ENCODE measurements at places on chromosomes 7 and 10.

- no peak for DNase-seq
Measured at GRCh38 chr10:79136236-79137005, 67.7 kb downstream of the ZMIZ1 start.

DNA sequence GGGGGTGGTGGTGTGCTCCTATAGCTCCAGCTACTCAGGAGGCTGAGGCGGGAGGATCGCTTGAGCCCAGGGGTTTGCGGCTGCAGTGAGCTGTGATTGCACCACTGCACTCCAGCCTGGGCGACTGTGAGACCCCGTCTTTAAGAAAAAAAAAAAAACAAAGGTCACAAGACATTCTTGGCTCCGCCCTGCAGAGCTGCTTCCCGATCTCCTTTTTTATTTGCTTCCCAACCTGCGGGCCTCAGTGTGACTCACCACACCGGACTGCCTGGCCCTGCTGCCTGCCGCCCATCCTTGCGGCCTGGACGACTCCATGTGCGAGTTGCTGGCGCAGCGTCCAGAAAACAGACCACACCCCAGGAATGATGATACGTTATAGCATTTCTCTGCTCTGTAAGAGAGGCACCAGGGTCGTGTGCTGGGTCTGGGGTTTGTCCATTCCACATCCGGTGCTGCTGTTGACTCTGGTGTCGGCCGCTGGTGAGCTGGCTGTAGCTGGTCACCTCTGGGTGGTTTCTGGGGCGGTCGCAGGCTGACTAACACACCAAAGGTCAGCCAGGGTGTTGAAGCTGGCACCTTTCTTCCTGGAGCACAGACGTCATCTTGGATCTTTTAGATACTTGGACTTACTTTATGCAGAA lies 123.6 kb downstream of the TCF7L2 start:
- no peak for DNase-seq

GRCh38 chr7:147818317-147818716 lies 772.2 kb upstream of the C7orf33 start:
- DNase-seq = no peak

DNA sequence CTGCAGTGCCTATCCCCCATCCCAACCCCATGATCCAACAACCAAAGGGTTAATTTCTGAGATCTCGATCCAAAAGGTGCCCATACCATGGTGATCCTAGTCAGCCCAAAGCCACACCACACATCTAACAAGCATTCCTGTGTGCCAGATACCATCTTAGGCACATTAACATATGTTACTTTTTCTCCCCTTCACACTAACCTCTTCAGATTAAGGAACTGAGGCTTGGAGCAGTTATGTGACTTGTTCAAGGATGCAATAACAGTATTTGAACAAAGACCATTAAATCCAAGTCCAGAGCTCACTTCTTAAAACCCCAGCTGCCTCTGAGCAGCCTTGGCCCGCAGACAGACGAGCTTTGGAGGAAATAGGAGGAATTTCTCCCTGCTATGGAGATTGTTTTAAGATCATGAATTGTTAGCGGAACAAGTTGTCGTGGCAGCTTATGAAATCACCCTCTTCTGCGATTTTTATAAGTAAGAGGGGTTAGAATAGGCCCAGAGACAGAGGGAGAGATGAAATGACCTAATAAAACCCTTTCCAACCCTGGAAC lies 327.2 kb downstream of the KCNMA1 start:
- no peak for DNase-seq

- no peak for DNase-seq
Measured at GRCh38 chr10:63711361-63711760, 190.2 kb downstream of the REEP3 start.

DNA sequence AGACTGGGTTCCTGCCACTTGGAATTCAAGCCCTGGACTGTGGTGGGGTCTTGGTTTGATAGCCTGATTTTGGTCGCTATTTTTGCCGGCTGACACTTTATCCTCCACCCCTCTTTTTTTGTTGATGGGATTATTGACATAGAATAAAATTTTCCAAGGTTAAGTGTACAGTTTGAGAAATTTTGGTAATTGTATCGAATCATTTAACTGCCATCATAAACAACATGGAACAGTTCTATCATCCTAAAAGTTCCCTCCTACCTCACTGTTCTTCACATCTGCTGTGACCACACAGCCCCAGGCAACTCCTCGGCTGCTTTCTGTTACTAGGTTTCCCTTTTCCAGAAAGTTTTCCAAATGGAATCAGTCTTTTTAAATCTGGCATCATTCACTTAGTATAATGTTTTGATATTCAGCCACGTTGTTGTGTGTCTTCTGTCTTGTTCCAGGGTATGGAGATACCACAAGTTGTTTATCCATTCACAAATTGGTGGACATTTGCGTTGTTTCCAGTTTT lies 50.6 kb upstream of the STEAP1B start:
- no peak for DNase-seq

- DNase-seq = no peak
Measured at GRCh38 chr7:132752431-132752830, 176.2 kb upstream of the PLXNA4 start.

DNA sequence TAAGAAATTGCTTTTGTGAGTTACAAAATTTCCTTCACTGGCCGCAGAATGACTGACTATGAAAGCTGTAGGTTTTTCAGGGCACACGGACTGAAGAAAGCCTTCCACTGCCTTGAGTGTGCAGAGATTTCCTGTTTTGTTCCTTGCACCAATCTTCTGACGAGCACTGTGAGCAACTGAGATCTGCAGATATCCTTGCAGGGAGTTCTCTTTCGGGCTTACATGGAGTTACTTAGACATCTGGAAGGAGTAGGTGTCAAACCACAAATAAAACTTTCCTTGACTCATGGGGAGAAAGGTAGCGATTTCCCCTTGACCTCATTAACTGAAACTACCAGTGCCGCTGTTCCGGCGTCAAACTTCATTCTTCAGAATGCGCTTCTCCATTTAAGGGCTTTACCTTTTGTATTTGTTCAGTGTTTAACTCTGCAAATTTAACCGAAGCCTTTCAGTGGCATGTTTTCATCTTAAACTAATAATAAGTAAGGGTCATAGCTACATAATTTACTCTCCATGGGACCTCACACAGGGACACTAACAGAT lies 1175.3 kb downstream of the GATA3 start:
- no peak for DNase-seq

- DNase-seq = no peak
Measured at GRCh38 chr10:45417746-45418145, 43.7 kb downstream of the ALOX5 start.

DNA sequence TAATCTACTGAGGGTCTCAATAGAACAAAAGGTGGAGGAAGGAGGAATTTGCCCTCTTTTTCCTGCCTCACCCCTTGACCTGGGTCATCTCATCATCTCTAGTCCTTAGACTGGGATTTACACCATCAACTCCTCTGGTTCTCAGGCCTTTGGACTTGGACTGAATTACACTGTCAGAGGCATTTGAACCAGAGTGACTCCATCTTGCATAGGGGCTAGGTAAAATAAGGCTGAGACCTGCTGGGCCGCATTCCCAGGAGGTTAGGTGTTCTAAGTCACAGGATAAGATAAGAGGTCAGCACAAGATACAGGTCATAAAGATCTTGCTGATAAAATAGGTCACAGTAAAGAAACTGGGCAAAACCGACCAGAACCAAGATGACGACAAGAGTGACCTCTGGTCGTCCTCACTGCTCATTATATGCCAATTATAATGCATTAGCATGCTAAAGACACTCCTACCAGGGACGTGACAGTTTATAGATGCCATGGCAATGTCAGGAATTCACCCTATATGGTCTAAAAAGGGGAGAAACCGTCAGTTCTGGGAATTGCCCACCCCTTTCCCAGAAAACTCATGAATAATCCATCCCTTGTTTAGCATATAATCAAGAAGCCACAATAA lies 84.0 kb downstream of the C1GALT1 start:
- DNase-seq = no peak

DNA sequence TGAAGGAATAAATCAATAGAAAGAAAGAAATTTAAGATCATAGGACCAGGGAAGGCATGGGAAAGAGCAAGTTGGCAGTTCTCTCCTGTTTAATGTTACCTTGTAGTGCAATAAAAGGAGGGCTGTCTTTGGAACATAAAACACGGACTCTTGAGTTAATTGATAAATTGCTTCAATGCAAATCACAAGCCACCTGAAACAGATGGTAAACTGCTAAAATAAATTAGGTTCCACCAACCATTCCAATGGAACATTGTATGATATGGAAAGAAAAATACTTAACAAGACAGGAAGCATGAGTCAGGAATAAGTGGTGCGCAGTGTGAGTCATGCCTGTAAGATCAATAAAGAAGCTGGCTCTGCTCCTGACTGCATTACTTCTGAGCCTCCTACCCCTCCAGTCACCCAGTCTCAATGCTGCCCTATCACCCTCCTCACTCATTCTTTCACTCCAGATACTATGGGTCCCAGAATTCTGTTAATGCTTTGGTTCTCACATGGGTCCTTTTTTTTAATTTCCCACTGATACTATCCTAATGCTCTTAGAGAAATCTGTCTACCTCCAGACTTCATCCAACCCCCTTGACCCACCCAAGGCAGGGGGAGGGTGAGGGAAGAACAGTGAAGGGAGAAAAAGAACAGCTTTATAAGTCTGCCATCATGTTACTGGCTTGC lies 78.9 kb downstream of the LRRC17 start:
- DNase-seq = no peak

DNA sequence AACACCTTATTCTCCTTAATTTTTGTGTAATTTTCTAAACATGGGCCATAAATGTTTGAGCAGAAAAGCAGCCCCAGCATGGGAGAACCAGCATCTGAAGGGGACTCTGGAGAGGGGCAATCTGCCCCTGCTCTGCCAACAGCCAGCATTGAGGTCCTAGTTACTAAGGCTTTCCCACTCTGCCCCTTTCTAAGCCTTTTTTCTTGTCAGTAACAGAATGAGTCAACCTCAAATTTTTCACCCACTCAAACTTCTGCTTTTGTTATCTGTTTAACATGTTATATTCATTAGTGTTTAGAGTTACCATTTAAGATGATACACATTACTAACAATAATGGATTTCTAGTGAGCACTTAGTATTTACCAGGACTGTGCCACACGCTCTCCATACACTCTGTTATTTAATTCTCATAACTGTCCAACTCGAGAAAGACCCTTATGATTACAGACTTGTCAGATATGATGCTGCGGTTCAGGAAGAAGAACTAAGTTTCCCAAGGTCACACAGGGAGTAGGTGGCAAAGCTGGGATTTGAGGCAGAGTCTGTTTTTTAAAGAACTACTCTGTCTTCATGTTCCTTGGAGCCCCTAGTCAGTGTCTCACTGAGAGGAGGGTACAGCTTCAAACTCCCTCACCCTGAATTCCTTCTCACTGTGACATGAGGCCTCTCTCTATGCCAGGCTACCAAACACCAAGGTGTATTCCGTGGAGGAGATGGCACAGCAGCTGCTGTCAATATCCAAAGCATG lies 19.9 kb upstream of the GPAM start:
- DNase-seq = no peak

DNA sequence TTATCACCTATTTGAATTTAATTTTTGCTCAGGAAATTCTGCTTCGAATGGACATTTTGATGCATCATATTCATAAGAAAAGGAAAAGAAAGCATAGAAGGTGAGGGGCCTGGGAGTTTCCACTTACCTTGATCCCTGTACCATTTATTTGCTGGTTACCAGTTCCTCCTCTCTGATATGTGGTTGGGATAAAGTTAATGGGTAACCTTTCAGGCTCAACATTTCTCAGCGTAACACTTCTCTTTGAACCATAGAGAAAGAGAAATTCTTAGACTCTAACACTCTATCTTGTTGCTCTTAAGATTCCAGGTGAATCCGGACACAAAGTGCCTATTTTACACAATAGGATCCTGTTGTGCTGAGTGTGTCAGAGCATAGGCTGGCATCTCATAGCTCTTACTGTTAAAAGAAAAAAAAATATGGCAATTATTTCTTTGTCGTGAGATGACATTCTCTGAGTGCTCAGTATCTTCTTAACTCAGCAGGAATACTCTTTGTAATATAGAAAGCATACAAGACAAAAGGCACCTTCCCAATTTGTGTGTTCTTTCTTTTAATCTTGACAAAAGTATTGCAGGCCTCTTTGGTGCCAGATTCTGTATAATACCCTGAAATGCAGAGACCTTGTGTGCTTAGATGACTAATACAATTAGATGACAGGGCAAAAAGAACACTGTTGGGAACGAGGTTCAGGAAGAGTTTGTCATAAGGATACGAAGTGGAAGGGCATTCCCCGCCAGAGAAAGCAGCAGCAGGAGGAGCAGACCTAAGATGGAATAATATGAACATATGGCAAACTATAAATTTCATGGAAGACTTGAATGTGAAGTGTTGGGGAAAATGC lies 689.6 kb downstream of the NRG3 start:
- DNase-seq = no peak

GRCh38 chr10:114310346-114310745 lies 71.3 kb downstream of the VWA2 start:
- no peak for DNase-seq

DNA sequence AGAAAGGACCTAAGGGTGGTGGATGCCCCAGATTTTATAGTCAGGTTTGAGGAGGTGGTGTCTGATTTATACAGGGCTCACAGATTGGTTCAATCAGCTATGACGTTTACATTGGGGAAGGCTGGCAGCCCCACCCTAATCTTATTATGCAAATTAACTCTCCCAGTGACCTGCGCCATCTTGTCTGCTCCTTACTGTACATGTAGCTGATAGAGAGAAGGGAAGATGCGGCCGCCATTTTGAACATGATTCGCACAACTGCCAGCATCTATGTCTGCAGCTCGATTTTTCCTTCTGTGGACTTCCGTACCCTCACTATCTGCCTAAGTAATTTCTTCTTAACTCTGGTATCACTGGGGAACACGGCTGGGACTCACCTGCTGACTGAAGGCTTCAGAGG lies 619.0 kb upstream of the DPP6 start:
- no peak for DNase-seq

- no peak for DNase-seq
Measured at GRCh38 chr7:155684543-155684942, 40.1 kb downstream of the RBM33 start.

DNA sequence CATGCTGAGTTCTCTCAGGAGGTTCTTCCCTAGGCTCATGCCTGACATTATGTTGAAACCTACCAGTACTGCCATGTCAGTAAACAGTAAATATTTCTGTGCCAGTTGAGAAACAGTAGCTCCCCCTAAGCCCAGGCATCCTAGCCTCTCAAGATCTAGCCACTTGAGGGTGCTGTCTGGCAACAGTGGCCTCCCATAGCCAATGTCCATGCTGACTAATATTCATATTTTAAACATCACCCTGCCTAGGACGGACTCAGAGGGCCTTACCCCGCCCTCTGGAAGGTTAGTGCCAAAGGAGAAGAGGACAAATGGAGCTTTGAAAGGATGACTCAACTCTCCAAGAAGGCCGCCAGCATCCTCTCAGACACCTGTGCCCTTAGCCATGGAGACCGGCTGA lies 7.7 kb downstream of the ACSM6 start:
- no peak for DNase-seq

- DNase-seq = no peak
Measured at GRCh38 chr7:1394371-1394770, 64.9 kb downstream of the MICALL2 start.

DNA sequence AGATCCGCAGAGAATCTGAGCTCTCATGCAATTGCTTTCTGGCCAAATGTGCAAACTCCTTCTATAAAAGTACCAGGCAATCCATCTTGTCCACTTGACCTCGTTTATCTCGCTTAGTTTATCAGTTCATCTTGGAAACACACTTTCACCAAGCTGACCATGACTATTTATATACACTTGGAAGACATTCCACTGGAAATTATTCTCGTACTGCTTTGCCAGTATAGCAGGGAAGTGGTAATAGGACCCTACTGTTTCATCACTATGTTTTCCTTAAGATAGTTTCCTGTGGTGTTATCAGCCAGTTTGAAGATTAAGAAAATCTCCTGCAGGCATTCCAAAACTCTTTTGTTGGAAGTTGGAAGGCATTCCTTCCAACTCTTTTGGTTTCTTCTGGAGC lies 115.3 kb upstream of the FAM171A1 start:
- DNase-seq = no peak

GRCh38 chr7:745431-746154 lies 18.5 kb upstream of the PRKAR1B start:
- no peak for DNase-seq

Measured in T-helper 2 cell (primary cell).